ENCODE measurements at places on chromosomes 3 and 15.

- no peak for DNase-seq
These were observed 672.9 kb downstream of the SQOR start for GRCh38 chr15:46307746-46308145.

DNA sequence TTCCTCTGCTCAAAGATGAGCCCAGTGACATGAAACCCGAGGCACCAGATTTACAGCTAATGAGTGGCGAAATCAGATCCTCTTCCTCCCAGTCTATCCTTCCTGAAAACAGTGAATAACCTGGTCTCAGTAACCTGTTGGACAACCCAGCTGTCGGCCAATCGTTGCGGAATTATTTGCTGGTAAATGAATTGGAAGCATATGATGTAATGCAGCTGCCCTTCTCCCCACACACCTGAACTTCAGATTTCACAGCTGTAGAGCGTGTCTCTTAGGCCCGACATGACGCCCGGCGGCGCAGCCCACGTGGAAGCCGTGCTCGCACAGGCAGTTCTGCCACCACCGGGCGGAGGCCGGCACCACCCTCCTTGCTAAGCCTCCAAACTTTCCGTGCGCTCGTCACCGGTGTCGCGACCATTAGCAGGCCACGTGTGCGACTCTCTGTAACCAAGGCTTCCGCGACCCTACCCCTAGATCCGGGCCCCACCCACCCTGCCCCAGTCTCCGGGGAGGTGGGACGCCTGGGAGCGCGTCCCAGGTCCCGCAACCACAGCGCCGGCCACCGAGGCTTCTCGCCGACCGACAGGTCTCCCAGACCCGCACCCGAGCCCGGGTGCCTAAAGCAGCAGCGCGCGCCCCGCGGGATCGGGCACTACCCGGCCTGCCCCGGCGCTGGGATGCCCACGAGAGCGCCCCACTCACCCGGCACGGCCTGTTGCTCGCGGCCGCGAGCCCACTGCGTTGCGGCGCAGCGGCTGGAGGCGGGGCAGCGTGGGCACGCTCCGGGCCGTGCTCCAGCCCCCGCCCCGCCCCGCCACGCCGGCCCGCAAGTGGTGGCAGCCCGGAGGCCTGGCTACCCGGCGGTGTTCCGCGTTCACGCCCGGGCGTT is at the start of gene RIOX2:
RIOX2 (minus strand) TSS at position 753 of the 889 bp plus-strand sequence. CDS start 4,838 bp downstream, outside the sequence.
- DNase-seq = peak; percentile 78

- DNase-seq = peak; percentile 36
These were observed 893 bp downstream of the MGA start for GRCh38 chr15:41661078-41661517.

GRCh38 chr15:37370941-37371340 is 270.6 kb upstream of the MEIS2 start:
- no peak for DNase-seq

DNA sequence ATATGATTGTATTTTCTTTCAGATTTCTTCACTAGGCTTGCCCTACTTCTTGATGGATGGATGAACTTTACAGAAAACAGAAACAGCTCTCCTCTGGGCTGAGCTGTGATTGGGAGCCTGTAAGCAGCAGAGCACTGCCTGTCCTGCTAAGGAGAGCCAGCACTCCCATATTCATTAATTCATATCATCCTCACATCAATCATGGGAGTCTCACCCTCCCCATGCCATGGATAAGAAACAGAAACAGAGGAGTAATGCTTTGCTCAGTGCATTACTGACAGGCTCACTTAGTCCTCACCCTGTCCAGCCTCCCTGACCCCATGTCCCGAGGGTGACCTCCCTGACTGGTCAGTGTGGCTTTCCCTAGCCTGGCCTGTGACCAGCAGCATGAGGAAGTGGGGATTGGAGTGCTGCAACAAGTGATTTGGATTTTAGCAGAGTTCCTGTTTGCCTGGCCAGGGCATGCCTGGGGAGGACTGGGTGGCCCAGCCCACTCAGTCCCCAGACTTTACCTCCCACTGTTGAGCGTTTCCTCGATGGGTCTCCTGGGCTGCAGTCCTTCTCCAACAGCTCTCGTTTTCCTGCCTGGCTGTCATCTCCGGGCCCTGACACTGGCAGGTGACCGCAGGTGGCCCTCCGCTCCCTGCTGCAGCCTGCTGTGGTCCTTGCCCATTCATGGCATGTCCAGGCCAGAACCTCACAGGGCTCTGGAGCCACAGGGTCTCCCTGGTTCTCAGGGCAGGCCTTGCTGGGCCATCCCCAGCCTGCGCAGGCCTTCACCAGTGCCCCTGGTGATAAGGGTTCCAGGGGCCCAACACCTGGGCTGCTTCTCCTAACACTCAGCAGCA is 1.3 kb upstream of the TMIE start:
- DNase-seq = no peak

DNA sequence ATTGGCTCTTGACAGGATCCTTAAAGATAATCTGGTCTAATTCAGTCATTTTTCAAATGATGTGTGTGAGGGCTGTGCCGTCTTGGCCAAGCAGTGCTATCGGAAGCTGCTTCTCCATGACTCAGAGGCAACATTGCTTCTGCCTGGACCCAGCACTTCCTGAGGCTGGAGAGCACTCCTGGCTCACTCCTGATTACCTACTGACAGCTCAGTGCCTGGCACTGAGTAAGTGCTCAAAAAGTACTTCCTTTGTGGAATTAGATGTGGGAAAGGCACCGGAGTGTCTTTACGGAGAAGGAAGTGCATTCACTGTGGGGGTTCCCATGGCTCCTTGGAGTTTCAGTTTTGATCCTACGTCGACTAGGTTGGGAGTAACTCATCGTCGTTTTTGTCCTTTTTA is 86.9 kb upstream of the UBE3A start:
- DNase-seq = no peak

- DNase-seq = no peak
These were observed 43.6 kb upstream of the APH1B start for GRCh38 chr15:63233667-63234423.

GRCh38 chr15:34709866-34710265 is 44.9 kb downstream of the GJD2 start:
- no peak for DNase-seq

DNA sequence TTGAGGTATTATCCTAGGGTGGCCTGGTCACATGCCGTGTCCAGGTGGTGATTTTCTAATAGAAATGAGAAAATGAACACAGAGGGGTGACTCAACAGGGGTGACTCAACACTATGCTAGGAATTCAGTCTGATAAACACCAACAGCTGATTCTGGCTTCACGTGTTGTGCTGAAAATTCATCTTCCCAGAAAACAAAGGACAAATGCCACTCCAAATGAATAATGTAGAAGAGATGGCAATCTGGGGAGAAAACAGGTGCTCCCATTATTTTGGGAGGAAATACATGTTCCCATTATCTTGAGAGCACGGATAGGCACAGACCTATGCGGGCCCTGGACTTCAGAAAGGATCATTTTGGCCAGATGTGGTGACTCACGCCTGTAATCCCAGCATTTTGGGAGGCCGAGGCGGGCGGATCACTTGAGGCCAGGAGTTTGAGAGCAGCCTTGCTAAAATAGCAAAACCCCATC is 101.2 kb upstream of the MEX3B start:
- DNase-seq = no peak

GRCh38 chr3:39568508-39568907 is 101.0 kb downstream of the MOBP start:
- DNase-seq = no peak

DNA sequence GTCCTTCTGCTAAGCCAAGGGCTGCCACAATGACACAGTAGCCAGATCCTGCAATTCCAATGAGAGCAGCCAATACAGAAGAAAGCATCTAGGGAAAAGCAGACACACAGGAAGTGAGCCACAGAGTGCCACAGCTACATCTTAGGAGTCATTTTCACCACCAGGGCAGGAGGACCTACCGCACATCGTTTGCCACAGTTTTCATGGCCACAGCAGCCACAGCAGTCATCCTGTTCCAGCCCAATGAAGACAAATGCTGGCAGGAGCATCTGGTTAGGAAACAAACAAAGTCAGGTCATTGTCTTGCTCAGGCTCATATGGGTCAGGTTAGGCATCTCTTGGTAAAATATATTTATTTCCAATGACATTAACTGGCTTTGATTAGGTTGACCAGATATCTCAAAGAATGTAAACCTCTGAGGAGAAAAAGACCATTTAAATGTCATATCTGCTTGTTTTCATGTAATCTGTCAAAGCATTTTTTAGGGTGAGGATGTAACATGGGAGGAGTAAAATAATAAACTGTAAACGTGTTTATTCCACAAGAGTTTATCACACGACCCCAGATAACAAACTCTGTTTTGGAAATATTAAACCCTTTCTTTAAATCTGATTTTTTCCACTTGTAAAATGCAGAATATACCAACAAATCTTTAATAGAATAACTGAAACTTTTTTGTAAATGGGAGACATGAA is 1.8 kb downstream of the TM4SF1 start:
- no peak for DNase-seq

GRCh38 chr3:173078525-173078924 is 62.5 kb downstream of the SPATA16 start:
- no peak for DNase-seq

- no peak for DNase-seq
These were observed 225.3 kb downstream of the FOXP1 start for GRCh38 chr3:71358243-71358642.

GRCh38 chr15:40785814-40786213 is 16.0 kb downstream of the C15orf62 start:
- no peak for DNase-seq

All from left hindlimb (tissue), 1 donor.